ENCODE measurements at places on chromosomes 1 and 21. TPM values are rescaled to one million over a fixed set of nuclear protein-coding genes. Genes with fewer than 3 reads are reported as not detected.

DNA sequence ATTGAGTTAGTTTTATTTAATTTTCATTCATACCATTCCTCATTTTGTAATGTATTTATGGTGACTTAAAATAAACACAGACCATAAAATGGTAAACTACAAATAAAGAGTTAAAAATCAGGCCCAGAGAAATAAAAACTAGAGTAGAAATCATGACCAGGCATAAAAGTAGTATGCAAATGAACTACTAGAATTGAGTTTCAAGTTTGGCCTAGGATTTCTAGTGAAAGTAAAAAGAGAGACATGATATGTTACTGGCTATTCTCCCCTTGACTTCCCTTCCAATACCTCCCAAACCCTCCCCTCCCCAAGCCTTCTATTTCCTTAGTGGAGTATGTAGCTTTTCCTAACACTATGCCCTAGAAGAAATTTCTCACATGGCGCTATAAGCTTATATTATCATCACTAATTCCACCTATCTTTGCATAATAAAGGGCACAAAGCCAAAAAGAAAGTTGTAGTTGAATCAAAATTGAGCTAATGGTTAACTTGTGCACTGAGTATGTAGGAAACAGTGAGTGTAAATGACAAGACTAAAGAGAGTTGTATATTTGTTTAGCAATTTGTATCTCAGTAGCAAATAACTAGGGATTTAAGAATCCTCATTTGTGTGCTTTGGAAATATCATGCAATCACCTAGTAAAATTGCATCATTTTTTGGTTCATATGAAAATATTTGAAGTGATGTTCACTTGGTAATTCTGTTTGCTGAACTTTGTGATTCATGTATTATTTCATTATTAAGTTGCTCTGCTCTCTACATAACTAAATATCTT, 29.7 kb upstream of the CDC14A start:
- no peak overlapping the region for H3K27ac ChIP-seq
- no peaks in the 10 kb centered on the region for H3K4me1 ChIP-seq
- no peak for DNase-seq
- H3K4me3 ChIP-seq = no peak overlapping the region
- H3K27me3 ChIP-seq = no peaks in the 10 kb centered on the region

- no peak overlapping the region for H3K27ac ChIP-seq
- H3K36me3 ChIP-seq = no peaks in the 10 kb centered on the region
- H3K4me3 ChIP-seq = no peak overlapping the region
Observed at GRCh38 chr1:58911841-58912499, 128.1 kb upstream of the JUN start.

DNA sequence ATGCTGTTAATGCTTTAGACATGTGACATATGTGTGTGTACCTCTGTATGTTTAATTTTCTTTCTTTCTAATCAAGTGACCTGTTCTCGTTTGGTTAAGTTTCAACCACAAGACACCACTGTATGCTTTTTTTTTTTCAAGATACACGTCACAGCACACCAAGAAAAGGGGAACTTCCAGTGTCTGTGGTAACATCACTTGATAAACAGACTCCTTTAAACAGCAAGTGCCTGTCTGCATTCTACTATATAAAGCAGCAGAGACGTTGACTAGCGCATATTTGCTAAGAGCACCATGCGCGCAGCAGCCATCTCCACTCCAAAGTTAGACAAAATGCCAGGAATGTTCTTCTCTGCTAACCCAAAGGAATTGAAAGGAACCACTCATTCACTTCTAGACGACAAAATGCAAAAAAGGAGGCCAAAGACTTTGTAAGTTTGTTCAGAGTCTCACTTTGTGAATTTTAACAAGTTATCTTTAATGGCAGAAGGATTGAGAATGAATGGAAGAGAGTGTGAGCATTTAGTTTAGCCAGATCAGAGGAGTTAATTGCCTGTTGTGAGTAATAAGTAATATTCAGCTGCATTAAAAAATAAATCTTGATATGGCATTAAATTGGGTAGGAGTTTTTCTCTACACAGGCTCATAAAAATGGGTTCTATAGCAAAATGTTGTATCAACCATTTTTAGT, at the start of gene RGS1:
TSS of gene RGS1 (plus strand) at position 275 of the 691 bp plus-strand sequence. CDS start at position 295, 20 bp downstream.
- peak; percentile 26 for DNase-seq
- H3K27ac ChIP-seq = peak within 1 kb of the TSS; percentile 48
- no peak within 1 kb of the TSS for H3K4me3 ChIP-seq
- no peaks in the 10 kb centered on the region for H3K36me3 ChIP-seq

DNA sequence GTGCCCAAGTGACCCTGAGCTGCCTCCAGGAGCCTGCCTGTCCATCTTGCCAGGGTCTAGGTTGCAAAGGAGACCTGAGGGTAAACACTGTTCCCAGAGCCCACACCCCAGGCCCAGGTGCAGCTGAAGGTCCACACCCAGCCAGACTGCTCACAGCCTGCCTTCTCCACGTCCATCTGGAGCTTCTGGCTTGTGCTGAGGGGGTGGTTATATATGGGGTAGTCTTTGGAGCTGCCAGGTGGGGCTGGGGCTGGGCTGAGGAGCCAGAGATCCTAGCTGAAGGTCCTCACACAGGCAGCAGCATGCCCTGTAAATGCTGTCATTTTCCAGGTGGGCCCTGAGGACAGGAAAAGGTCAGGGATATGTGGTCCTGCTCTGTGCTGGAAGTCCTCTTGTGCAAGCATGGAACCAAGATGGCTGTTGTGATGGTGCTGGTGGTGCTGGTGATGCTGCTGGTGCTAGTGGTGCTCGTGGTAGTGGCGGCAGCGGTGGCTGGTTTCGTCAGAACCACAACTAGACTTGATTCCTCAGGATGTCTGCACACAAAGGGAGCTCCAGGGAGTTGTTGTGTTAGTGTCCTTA, 182.7 kb downstream of the MATN1 start:
- H3K27ac ChIP-seq = no peak overlapping the region
- H3K4me3 ChIP-seq = no peak overlapping the region
- no peaks in the 10 kb centered on the region for H3K4me1 ChIP-seq
- no peak for DNase-seq

DNA sequence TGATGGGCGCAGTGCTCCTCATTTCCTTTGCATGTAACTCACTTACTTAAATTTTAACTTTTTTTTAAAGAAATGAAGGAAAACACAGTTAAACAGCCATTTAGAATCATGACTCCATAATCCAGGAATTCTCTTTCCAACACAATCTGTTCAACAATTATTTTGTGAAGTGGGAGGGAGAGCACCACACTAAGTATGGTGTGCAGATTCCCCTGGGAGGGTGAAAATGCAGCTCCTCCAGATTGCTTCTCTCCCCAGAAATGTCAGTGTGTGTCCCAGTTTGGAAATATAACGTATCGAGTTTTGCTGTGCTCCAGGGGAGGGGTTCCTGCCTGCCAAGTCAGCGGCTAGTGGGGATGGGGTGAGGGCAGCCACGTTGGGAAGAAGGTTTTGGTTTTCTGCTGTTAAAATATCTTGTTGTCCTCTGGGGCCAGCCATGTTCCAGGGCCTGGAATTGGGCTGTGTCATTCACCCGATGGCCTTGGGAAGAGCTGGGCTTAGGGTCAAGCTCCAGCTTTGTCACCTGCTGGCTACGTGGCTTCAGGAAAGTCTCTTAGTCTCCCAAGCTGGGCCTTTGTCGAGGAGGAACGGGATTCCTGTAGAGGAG, 17.3 kb upstream of the DISP3 start:
- H3K4me1 ChIP-seq = no peaks in the 10 kb centered on the region
- no peaks in the 10 kb centered on the region for H3K27me3 ChIP-seq
- no peak overlapping the region for H3K4me3 ChIP-seq
- H3K27ac ChIP-seq = no peak overlapping the region
- H3K36me3 ChIP-seq = no peaks in the 10 kb centered on the region

GRCh38 chr1:12356004-12356890, 126.4 kb downstream of the VPS13D start:
- no peak overlapping the region for H3K27ac ChIP-seq
- no peak overlapping the region for H3K4me3 ChIP-seq
- H3K27me3 ChIP-seq = no peaks in the 10 kb centered on the region
- no peak for DNase-seq
- no peaks in the 10 kb centered on the region for H3K36me3 ChIP-seq

DNA sequence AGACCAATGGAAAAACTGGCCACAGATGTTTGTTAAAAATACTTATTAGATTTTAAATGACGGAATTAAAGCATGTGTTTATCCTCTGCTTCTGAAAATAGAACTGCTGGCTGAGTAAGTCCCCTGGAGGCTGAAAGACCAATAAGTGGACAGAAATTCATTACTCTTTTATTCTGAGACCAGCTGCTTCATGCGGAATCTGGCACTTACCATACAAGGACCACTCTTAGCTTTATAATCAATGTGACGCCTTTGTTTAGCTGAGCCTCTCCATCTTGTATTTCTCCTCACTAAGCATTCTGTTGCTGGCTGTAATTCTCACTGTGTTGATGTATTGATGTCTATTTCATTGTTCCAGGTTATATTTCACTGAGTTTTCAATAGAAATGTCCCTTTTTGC, 6.3 kb upstream of the EXO1 start:
- no peaks in the 10 kb centered on the region for H3K4me1 ChIP-seq
- no peak for DNase-seq
- H3K27me3 ChIP-seq = no peaks in the 10 kb centered on the region
- no peaks in the 10 kb centered on the region for H3K36me3 ChIP-seq
- no peak overlapping the region for H3K27ac ChIP-seq
- H3K4me3 ChIP-seq = no peak overlapping the region

DNA sequence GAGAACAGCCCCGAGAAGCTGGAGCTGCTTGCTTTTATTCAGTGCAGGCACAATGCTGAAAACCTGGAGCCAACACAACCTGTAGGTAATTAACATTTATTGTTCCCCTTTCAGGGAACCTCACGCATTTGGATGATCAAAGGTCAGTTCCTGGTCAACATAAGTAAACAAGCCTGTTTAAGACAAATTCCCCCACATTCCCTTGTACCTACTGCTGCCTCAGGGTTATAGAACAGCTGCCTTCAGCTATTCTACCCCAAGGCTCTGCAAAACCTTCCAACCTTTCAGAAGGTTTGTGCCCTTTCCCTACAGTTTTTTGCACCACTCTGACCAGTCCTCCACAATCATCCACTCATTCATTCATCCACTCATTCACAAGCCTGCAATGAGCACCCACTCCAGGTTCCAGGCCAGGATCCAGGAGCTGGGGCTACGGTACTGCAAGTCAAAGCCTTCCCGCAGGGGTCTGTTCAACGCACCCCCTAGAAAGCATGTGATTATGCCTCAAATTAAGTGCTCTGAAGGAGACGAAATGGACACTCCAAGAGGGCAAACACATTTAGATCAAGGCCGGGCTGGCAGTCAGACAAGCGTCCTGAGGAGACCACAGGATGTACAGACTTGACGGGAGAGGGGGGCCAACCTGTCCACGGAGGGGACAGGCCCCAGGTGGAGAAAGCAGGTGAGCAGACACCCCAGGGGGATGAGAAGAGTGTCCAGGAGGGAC, 683.9 kb downstream of the MATN1 start:
- no peak overlapping the region for H3K4me3 ChIP-seq
- no peaks in the 10 kb centered on the region for H3K4me1 ChIP-seq
- no peak for DNase-seq
- H3K36me3 ChIP-seq = no peaks in the 10 kb centered on the region
- no peaks in the 10 kb centered on the region for H3K27me3 ChIP-seq
- H3K27ac ChIP-seq = no peak overlapping the region

DNA sequence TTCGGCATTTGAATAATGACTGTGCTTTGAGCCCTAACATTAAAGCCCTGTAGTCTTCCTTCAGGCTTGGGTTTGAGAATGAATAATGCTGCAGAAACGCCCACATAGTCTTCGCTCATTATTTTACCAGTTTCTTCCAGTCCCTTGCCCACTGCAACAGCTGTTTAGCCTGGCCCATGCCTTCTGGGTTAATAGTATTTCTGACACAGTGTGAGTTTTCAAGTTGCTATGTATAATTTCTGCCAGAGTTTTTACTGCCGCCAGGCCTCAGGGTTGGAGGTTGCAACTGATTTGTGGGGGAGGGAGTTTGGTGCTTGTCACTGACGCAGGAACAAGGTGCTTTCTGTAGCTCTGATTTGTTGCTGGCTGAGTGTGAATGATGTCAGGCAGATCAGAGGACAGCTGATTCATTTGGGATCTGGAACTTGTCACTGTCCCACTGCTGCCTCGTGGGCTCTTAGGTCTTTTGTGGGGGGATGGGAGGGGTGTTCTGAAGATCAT, 109.8 kb downstream of the MAST2 start:
- no peak overlapping the region for H3K4me3 ChIP-seq
- H3K27ac ChIP-seq = no peak overlapping the region
- H3K36me3 ChIP-seq = no peaks in the 10 kb centered on the region

The LIPI gene
- not detected for total RNA-seq

The F5 gene
- 9.0 TPM for total RNA-seq

The HES2 gene
- total RNA-seq = 0.03 TPM

The CD1C gene
- total RNA-seq = not detected

The PEX10 gene
- total RNA-seq = 14.8 TPM

The CFHR1 gene
- not detected for total RNA-seq

The MAP10 gene
- total RNA-seq = 2.0 TPM

The LCE3D gene
- not detected for total RNA-seq

The TAS1R1 gene
- not detected for total RNA-seq

Data from pancreas (tissue), 10 donors.